ENCODE measurements at places on chromosomes 5 and 9.

DNA sequence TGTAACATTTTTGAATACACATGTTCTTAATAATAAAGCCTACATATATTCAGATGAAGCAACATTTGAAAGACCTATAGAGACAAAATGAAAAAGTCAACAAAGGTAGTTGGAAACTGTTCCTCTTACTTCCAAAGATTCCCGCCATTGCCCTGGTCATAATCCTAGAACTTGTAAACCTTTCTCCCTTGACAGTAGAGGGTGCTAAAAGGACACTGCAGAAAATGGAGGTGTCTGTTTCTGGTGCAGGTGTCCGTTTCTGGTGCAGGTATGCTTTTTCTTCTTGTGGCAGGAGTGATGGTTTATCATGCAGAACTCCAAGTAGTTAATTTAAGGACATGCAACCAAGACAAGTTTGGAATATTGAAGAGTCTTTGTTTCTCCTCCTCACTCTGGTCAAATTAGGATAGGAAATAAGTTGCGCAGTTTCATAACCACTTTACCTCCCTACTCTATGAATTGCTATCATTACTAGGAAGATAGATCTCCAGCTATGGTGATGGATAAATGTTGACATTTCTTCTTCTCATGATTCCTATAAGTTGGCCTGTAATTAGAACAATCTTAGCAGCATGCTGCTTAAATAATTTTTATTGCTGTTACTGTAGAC lies 56.0 kb upstream of the FAM174A start:
- peak; percentile 13 for DNase-seq

- peak; percentile 68 for DNase-seq
These were observed 2.7 kb upstream of the PDGFRB start for GRCh38 chr5:150158170-150158949.

DNA sequence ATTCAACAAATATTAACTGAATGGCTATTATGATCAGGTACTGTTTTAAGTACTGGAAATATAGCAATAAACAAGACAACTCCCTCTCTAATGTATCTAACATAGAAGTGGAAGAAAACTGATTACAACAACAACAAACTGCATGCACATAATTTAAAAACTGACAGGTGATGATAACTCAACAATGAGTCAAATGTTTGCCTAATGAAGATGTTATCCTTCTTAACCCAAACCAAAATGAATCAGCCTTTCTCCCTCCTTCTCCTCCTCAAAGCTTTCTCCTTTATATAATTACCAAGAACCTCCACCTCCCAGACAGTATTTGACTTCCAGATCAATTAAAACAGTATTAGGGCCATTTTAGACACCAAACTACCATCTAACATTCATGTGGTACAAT lies 49.3 kb downstream of the RICTOR start:
- peak; percentile 56 for DNase-seq

DNA sequence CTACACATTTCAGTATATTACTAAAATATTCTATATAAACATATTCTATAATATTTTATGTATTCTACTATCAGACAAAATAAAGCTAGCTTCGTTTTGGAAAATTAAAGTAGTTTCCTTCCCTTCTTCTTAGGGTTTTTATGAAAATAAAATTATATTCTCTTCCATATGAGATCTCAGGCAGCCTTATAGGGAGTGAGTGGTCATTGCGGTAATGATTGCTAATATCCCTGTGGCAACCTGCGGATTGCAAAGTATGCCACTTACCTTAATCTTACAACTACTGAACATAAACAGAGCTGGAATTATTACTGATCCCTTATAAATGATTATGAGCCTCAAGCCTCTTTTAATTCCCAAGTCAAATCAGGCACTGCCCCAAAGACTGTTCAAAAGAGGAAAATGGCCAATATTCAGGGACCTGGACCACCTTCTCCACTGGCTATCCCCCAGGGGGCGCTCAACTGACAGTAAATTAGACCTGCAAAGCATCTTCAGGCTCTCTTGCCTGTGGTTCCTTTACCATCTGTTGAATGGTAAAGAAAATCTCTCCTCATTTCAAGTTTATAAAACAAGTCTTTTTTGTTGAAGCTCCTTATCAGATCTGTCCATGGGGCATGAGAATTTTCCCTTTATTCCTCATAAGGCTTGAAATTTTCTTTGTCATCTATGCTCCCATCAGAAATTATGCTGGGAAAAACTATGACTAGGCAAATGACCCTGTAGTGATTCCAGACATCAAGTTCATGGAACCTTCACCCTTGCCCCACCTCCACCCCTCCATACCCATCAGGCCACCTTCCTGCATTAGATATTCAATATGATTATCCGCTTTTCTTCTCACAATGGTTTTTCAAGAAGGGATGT lies 163.9 kb downstream of the CEMIP2 start:
- peak; percentile 75 for DNase-seq

- no peak for DNase-seq
These were observed 22.6 kb upstream of the ASPN start for GRCh38 chr9:92504881-92505280.

DNA sequence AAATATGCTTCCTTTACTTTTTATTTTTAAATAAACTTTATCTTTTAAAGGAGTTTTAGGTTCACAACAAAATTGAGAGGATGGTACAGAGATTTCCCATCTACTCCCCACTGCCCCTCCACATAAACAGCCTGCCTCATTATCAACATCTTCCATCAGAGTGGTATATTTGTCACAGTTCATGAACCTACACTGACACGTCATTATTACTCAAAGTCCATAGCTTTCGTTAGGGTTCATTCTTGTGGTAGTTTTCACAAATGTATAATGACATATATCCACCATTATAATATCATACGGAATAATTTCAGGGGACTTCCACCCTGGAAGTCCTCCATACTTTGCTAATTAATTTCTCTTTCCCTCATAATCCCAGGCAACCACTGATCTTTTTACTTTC lies 204.9 kb downstream of the SMARCA2 start:
- DNase-seq, result no peak

- DNase-seq, result no peak
These were observed 277.5 kb downstream of the DENND1A start for GRCh38 chr9:123652416-123652815.

DNA sequence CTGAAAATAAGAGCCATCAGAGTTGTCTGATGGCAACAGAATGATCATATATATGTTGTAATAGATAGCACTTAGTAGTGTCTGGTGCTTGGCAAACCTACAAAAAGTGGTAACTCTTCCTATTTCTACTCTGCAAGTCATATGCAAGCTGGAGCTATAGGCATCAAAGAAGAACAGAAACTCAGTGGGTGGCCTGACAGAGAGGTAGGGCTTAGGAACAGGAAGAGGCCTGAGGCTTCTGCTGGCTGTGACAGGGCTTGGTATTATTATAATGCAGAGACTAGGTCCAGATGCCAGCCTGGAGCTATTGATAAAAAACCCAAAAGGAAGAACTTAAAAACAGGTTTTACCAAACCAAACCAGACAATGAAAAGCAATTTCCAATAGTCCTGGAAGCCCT lies 4.4 kb upstream of the DIAPH1 start:
- no peak for DNase-seq

DNA sequence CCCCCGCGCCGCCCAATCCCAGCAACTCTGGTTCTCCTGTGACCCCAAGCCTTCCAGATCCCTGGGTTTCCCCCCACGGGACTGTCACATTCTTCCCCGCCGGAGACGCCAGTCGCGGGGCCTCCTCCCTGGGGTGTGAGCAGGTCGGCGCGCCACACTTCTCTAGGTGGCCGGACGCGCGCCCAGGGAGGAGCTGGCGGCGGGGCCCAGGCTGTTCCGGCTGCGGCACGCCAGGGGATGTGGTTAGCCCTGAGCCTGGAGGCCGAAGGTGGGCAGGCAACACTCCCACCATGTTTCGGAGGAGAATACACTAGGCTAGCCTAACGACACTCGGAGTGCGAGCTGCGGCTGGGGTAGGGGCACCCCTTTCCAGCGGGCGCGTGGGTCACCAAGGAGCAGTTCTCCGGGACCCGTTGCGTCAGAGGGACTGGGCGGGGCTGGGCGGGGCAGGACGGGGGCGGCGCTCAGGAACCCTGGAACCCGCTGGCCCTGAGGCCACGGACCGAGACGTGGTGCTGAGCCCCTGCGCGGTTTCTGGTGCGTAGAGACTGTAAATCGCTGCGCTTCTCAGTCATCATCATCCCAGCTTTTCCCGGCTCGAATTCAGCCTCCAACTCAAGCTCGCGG lies at the start of gene SLC27A6:
SLC27A6 (plus strand) TSS at position 478 of the 627 bp plus-strand sequence. CDS start 650 bp downstream, outside the sequence.
- DNase-seq, result peak; percentile 37

- no peak for DNase-seq
These were observed 10.0 kb upstream of the HDHD3 start for GRCh38 chr9:113386571-113387393.

DNA sequence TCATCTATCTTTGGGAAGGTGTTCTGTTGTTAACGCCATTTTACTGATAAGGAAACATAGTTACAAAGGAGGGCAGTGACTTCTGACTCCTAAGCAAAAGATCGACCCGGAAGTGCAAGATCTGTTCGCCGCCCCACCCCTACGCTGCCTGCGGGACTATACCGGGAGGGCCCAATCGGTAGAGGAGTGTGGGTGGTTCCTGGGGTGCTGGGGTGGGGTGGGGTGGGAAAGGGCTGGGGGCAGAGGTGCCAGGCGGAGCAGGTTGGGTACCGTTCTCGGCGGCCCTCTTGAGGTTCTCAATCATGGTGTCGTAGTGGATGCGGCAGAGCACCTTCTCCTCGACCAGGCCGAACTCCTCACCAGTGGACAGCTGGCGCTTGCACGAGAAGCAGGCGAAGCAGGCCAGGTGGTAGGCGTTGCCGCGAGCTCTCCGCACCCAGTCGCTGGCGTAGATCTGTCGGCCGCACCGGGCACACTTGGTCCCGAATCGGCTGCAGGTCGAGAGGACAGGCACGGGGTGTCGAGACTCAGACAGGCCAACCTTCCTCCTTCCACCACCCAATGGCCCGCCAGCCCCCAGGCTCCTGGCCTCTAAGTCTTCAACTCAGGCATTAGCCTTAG lies 11.8 kb downstream of the LHX6 start:
- no peak for DNase-seq

DNA sequence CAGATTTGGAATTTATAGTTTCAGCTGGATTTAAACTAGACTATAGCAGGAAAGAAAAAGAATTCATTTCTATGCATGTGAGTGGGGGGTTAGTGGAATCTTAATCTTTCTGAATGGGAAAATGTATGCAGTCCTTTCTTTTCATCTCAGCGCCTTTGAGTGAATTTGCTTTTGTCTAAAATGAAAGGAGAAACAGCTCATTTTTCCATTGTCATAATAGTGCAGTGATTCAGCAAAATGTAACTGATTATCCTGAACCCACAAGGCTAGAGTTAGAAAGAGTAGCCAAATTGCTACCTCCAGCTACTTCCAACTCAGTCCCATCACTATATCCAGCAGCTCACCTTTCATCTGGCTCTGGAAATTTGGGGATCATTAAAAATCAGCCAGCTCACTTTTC lies 134.4 kb downstream of the ADAMTSL1 start:
- DNase-seq, result no peak

- no peak for DNase-seq
These were observed 3.3 kb upstream of the FOXB2 start for GRCh38 chr9:77016121-77016525.

DNA sequence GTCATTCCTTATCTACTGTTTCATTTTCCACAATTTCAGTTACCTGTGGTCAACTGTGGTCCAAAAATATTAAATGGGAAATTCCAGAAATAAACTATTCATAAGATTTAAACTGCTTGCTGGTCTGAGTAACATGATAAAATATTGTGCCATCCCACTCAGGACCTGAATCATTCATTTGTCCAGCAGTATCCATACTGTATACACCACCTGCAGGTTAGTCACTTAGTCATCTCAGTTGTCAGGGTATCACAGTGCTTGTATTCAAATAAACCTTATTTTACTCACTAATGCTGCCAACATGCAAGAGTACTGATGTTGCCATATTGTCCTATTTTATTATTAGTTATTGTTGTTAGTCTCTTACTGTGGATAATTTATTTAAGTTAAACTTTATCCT lies 139.7 kb downstream of the FBXO4 start:
- DNase-seq, result no peak

GRCh38 chr5:43335681-43336080 lies 22.5 kb upstream of the HMGCS1 start:
- no peak for DNase-seq

DNA sequence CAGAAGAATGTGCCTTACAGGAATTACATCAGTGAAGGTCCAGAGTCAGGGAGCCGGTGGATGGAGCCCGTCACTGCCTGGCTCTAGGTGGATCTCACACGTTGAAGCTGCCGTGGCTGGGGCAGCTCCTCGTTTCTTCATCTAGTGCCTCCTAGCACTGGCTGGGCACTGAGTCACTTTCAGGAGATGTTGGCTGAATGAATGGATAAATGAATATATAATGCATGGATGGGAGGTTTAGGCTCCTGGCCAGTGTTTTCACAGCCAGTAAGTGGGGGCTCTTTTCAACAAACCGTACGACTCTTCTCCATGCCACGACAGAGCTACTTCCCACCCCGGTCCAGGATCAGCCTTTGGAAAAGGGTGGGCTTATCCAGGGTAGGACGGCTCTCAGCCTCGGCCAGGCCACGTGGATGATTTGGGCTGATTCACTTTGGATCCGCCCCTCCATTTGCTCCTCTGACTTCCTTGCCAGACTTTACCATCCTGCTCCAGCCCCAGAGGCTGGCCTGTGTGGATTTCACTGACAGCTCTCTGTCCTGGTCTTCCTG lies 1.3 kb upstream of the SH3PXD2B start:
- DNase-seq, result peak; percentile 50

GRCh38 chr9:134738869-134739659 lies 97.5 kb downstream of the COL5A1 start:
- DNase-seq, result peak; percentile 66

- DNase-seq, result no peak
These were observed 51.9 kb downstream of the KLF4 start for GRCh38 chr9:107437716-107438115.

- DNase-seq, result no peak
These were observed 116.5 kb downstream of the PSD2 start for GRCh38 chr5:139912158-139912557.
